Activated gamma-delta T cell (primary cell): ENCODE measurements at places on chromosomes 7 and 10.

DNA sequence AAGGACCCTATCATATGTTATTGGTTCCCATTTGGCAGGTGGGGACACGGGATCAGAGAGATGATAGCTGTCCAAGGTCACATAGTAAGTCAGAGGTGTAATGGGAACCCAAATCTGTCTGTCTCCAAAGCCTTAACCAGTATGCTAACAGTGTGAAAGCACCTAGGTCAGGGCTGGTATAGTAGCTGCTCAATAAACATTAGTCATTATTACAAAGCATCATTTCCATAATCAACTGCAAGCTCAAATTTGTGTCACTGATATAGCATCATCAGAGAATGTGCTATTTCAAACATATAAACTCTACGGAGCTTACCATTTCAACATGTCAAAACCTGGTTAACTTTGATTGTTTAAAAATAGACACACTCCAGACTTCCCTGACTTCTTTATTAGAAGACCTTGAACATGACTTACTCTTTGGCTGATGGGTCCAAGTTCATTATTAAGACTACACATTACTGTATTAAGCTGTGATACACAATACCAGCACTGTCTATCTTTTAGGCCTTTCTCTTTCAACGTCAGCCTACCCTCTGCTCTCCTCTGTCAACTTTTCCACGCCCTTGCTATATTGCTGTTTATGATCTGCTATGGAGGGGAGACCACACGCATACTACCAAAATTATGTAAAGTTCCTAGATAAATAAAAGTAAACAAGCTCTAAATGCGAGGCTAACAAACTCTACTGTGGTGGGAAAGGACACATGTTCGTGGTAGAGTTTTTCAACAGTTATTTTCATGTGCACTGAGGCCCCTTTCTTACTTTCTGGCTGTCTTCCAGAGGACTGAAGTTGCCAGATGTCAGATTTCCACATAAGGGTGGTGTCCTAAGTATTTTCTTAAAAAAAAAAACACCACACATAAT lies 33.6 kb downstream of the DNMBP start:
- no peak for DNase-seq

GRCh38 chr7:115838829-115839228 lies 191.7 kb downstream of the TFEC start:
- no peak for DNase-seq

DNA sequence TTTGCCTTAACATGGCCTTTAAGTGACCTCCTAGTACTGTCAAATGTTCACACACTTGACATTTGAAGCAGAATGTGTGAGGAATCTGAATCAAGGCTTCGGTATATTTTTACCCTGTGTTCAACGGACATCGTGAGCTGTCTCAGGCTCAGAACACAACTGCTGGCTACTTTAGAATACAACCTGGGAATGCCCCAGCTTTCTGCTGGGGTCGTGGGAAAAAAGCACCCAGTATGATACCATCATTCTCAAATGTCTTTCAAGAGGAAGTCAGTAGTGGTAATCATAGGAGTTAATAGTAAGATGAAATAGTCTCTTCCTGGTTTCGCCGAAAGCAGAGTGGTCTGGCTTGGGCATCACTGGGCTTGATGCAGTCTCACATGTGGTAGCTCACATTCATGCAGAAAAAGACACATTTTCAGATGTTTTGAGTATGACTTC lies 67.2 kb downstream of the CREB5 start:
- DNase-seq, result no peak

- DNase-seq, result peak; percentile 78
These were observed 19.1 kb downstream of the MXI1 start for GRCh38 chr10:110226543-110226925.

GRCh38 chr7:133975130-133975529 lies 152.0 kb upstream of the LRGUK start:
- no peak for DNase-seq

DNA sequence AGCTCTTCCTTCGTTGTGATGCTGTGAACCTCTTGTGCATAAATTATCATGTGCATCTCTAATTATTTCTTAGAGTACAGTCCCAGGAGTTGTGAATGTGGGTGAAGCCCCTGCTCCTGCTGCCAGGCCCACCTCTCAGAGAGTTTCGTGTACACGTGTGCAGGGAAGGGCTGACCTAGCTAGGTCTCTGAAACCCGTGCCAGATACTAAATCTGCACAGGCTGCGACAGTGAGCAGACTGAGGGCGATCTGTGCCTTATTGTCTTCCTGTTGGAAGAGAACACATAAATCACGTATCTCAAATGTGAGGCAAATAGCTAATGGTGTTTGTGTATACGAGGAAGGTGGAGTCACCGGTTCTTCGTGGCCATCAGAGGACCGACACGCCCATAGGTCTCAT lies 71.8 kb upstream of the DNAJB6 start:
- no peak for DNase-seq

DNA sequence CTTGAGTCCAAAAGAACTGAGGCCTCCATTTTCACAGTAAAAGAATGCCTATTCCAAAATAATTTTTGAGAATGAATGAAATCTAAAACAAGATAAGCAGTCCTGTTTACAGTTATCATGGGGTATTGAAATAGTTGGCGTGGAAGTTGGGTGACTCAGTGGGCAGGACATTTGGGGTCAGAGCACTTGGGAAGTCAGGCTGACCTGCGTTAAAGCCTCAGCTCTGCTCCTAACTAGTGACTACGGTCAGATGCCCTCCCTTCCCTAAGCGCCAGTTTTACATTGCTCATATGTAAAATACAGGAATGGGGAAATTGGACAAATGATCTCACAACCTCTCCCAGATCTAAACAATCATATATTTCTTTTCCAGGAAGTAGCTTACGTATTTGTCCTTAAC lies 2.3 kb upstream of the PAPSS2 start:
- DNase-seq, result no peak

DNA sequence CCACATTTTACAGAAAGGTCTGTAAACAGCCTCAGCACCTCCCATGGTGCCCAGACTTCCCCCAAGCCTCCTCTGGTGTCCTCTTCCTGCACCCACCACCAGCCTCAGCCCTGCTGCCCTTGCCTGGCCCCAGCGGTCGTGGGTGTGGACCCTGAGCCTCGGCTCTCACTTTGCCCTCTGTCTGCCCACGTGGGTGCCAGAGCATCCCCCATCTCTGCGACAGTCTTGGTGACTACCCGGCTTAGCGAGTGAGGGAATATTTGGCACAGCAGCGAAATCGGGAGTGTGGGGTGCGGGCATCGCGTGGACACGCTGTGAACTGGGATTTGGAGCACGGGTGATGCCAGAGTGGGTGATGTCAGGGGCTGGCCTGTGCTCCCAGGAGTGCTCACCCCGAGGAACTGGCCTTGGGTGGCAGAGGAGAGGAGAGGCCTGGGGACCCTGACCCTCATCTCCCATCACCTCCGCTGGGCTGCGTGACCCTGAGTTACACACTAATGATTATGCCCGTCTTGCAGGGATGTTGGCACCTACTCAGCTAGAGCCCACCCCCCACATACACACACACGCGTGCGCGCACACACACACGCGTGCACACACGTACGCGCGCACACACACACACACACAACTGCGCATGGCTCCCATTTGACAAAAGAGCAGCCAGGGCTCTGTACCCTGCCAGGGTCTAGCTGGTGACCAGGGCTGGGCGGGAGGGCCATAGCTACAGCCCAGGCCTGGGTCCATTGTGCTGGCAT lies 8.7 kb downstream of the ELFN1 start:
- DNase-seq, result no peak

DNA sequence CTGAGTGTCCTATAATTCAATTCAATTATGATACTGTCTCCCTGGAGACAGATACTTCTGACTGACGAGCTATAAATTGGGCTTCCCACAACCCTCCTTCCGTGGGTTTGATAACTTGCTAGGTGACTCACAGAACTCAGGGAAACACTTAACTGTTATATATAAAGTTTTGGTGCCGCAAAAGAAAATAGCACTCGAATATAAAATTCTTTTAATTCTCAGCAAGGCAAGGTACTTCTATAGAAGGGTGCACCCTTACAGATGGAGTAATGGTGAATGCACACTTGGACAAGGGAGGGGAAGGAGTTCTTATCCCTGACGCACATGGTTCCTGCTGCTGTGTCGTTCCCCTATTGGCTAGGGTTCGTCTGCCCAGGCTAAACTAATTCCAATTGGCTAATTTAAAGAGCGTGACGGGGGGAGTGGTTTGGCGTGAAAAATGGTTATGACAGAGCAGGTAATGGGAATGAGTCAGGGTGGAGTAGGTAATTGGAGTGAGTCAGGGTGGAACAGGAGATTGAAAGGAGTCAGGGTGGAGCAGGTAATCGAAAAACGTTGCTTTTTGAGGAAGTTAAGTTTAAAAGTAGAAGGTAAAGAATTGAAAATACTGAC lies 20.8 kb upstream of the GHITM start:
- DNase-seq, result no peak

- no peak for DNase-seq
These were observed 8.4 kb upstream of the IFIT1B start for GRCh38 chr10:89369156-89370105.

DNA sequence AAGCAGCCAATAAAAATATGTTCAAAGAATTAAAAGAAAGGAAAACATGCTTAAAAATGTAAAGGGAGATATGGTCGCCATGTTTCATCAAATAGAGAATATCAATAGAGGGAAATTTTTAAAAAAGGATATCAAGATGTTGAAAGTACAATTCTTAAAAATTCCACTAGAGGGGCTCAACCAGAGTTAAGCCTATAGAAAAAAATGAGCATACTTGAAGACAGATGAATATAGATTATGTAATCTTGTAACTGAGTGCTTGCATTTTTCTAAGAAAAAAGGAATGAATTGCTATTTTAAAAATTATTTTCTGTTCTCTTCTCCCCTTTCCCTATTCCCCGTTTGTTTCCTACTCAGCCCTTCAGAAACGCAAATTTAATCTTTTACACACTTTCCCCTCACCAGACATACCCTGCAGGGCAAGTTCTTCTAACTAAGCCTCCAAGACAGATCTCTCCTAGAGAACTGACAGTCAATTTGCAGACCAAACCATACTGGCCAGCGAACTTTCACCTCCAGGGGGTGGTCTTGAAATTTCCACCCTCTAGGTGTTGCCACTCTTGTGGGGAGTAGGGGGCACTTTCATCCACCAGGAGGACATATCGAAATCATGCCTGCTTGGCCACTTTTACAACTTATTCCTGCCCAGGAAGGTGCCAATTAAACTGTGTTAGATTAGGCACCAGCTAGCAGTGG lies 67.7 kb downstream of the NSUN6 start:
- no peak for DNase-seq

DNA sequence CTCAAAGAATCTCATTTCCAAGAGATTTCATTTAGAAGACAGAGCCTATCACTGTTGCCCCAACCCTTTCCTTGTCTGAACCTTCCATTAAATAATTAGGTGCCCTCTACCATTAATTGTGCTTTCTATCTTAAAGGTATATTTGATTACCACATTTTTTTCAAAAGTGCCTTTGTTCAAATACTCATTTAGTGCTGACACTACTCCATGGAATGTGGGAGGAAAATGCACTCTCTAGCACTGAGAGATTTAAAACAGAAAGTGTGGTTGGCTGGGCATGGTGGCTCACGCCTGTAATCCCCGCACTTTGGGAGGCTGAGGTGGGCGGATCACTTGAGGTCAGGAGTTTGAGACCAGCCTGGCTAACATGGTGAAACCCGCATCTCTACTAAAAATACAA lies 119.8 kb downstream of the CACNA2D1 start:
- no peak for DNase-seq

- no peak for DNase-seq
These were observed 916.6 kb upstream of the CELF2 start for GRCh38 chr10:10101106-10101505.

- no peak for DNase-seq
These were observed 63.1 kb downstream of the VWA2 start for GRCh38 chr10:114301951-114302710.

DNA sequence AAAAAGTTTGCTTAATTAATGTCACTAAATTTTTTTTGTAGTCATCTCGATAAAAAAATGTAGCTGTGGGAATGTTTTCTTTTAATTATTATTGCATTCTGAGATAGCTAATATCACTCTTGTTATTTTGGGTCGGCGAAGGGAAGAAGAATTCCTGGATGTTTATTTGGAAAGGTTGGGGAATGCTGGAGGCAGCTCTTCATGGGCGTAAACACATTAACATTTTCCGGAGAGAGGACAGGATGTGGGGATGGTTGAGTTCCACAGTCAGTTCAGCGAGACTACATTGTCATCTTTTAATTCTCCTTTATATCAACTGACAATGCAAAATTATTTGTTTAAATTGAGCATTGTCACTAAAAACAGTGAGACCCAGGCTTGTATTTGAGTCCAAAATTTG lies 72.5 kb downstream of the RAMP3 start:
- DNase-seq, result no peak

GRCh38 chr7:25347360-25348066 lies 119.2 kb upstream of the NPVF start:
- DNase-seq, result no peak

GRCh38 chr7:107865956-107866775 lies 24.8 kb upstream of the DLD start:
- DNase-seq, result no peak

DNA sequence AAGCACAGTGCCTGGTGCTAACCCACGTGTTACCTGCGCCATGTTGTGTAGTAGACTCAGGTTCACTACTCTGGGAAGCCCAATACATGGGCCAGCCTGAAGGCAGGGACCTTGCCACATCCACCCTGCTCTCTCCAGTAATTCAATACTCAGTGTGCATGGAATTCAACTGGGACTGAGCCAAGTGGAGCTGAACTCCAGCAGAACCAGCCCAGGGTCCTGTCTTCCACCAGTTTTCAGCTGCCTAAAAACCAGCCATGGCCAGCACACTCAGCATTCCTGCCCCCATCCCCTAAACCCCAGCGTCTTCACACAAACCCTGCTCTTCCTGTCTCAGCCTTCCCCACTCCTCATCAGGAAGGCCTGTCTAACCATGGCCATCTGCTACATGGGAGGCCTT lies 15.4 kb downstream of the FGF8 start:
- no peak for DNase-seq

GRCh38 chr7:94043299-94043698 lies 39.1 kb upstream of the BET1 start:
- DNase-seq, result no peak

GRCh38 chr10:70815504-70816219 lies at the start of gene SGPL1:
TSS of gene SGPL1 (plus strand) at chr10:70815948. CDS start at chr10:70816854, 906 bp downstream.
- peak; percentile 77 for DNase-seq

DNA sequence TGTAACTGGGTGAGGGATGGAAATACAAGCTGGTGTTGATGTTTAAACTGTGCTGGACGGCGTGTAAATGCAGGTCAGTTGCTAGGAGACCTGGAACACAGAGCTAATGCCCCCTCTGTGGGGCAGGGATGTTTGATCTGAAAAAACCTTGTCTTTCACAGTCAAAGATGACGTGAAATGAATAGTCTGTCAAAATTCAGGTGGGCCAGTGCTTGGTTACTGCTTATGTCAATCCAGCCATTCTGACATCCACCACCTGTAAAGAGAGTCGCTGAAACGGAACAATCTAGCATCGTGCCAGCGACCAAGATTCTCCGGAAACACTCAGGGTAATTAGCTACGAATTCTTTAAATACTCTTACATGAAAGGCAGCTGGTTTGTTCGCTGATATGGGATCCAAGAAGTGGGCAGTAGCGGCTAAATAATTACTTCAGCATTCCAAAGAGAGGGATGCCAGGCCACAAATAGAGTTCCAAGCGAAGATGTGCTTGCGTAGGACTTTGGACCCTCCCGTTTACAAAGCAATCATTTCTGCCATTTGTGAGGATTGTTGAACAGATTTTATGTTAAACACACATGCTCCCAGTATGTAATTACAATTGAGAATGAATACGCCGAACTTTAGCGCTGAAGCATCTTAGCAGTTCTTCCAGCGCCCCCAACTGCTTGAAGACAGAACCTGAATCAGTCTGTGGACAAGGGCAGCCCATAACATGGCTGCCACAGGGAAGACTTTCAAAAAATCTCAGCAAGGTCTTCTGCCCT lies 7.3 kb upstream of the ASB4 start:
- DNase-seq, result no peak

- no peak for DNase-seq
These were observed 25.5 kb upstream of the C10orf67 start for GRCh38 chr10:23370106-23370505.
